ENCODE measurements at places on chromosomes 7 and 10.

DNA sequence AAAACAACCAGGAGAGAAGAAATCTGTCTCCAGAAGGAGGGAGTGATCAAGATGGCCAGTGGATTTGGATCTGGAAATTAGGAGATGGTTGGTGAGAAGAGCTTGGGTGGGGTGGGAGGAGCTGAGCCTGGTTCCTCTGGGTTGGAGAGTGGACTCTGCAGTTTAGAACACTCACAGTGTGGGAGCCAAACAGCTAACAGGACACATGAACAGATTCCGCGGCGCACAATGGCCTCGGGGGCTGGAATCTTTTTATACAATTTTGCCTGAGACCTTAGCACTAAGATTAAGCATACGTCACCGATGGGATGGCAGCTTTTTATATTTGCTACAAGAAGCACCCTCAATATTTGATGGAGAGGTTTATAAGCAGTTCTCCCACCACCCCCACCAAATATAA lies 2.9 kb downstream of the ECHDC3 start:
- no peak for DNase-seq

GRCh38 chr7:76193466-76193865 lies 8.2 kb upstream of the SRRM3 start:
- no peak for DNase-seq

DNA sequence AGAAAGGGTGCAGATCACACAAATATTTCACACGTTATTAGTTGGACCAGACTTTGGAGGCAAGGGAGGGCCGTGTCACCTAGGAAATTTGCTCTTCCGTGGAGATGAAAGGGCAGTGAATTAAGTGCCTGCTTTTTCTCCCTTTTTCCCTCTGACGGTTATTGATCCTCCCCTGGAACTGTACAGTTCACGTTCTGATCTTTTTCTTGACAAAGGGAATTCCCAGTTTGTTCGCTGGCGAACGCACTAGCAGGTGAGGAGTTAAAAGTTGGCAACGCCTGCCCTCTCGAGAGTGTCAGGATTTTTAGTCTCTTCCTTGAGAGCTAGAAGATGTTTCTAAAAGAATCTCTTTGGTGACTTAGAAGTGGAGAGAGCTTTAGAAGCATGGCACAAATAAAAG lies 111.5 kb downstream of the TCF7L2 start:
- DNase-seq, result no peak

- DNase-seq, result no peak
Observed at GRCh38 chr7:11213266-11213665, 239.6 kb downstream of the PHF14 start.

DNA sequence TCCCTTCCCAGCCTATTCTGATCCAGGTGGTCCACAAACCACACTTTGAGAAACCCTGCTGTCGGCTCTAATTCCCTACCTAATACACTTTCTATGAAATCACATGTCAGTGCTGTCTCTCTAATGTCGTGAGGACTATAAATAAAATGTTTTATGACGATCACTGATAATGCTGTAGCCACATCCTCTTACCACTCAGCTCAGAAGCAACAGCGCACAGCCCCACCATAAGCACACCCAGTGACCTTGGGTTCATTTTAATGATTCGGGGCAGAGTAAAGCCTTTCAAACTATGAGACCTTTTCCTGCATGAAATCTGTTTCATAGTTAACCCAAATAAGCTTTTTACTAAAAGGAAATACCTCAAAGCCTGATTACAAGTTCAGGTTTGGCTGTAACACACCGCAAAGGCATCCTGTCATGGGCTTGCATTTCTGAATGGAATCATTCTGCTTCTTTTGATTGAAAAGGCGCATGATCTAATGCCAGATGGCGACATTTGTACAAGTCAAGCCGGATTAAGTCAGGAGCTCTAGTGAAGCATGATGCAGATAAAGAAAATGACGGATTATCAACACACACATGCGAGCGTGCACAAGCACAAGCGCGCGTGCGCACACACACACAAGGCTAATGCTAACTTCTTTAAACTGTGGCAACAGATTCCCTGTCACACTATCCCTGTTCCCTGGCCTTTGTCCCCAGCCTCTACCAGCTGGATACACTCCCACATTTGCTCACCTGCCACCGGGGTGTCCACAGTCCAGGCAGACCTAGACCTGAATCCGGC lies 180.5 kb upstream of the PDE1C start:
- DNase-seq, result no peak

- DNase-seq, result no peak
Observed at GRCh38 chr10:118986815-118987790, 42.4 kb upstream of the NANOS1 start.

- DNase-seq, result no peak
Observed at GRCh38 chr7:74023092-74023536, 4.9 kb upstream of the ELN start.

DNA sequence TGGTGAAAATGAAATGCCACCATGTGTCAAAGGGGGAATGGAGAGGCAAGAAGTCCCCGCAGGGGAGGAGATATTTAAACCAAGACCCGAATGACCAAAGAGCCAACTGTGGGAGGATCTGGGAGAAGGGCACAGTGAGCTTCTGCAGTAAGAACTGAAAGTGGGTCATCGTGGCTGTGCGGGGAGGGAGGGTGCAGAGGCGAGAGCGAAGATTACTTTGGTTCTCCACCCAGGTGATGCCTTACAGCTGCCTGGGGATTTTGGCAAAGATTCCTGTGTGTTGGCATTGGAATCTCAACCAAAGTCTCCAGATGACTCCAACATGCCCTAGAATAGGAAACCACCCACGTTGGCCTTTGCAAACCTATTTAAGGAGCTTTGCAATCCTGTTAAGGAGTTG lies 44.2 kb upstream of the ADAM12 start:
- DNase-seq, result no peak

GRCh38 chr10:122510736-122511135 lies 49.4 kb downstream of the HTRA1 start:
- DNase-seq, result no peak

Measured in neural progenitor cell (in vitro differentiated cells).